ENCODE measurements at places on chromosomes 1 and 21.

- DNase-seq = peak; percentile 82
These were observed at the start of gene EGLN1 for GRCh38 chr1:231421971-231422797. EGLN1 (minus strand) TSS chr1:231422287; CDS start chr1:231421888, 399 bp downstream.

DNA sequence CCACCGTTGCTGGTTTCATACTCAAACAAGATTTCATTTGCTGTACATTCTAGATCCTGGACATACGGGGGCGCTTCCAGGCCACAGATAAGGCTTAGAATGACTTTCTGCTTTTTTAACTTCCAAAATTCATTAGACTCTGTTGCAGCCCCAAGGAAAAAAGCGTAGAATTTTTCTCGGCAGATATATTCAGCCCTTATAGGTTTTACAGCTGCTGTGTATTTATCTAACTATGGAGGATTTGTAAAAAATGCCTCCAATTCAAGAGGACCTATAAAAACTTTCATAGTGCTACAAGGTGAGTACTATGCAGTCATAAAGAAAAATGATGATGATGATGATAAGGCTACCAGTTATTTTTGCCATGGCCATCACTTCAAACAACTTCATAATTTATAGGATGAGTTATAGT, 51.6 kb downstream of the SLC30A10 start:
- no peak for DNase-seq

DNA sequence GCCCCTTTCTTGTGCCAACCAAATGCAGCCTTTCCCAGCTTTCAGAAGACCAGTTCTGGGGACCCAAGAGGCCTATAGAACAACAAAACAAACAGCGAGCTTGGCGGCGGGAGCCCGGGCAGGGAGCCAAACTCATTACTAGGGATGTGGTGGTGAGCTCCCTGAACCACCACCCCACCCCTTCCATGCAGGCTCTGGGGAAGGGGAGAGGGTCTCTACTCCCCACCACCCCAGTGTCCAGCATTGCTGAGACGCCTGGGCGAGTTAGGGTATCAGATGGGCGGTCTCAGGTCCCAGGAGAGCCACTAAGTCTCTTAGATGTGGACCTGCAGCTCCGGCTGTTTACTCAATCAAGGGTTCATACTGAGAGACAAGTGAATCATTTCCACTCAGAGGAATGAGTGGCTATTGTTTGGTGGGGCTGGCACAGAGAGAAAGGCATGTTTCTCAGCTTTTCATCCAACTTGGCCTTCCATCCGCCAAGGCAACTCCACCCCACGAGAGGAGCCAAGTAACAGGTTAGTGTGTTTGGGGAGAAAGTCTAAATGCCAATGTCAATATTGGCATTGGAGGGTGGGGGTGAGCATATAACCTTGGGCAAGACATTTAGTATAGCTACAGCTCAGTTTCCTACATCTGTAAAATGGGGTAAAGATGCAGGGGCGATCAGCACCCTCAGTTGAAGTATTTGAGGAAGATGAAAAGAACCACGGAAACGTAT, 40.9 kb downstream of the PLXNA2 start:
- DNase-seq = no peak

GRCh38 chr1:179591253-179591591, 410 bp upstream of the TDRD5 start:
- DNase-seq = no peak

- DNase-seq = no peak
These were observed 377.5 kb downstream of the LMO4 start for GRCh38 chr1:87706203-87706602.

DNA sequence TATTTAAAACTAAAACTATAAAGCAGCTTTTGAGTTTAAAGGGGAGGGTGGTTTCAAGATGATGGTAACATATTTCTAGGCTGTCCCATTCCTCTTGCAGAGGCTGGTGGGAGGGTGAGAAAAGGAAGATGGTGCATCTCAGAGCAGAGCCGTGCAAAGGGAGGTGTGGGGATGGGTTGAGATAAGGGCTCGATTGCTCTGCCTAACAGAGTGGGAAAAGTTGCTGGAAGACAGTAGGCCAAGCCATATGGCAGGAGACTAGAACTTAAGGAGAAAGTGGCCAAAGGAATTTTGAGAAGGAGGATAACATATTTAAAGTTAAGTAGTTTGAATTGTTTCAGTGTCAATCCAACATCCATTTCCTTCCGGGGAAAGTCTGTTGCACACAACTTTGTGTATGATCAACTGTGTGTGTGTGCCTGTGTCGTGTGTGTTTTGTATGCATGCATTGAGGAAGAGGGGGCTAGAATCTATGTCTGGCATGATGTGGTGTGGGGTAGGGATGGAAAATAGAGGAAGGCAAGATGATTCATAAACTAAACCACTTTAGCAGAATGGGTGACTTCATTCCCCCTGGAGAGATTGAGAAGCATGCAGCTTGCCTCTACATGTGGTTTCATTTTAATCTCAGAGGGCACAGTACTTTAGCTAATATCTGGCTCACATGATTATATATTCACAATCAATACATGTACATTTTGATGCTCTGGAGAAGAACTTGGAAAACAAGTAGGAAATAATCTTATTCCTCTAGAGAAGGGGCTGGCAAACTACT, 145.0 kb upstream of the DNAH14 start:
- no peak for DNase-seq

- DNase-seq = no peak
These were observed 53.5 kb downstream of the LGR6 start for GRCh38 chr1:202247104-202247503.

GRCh38 chr21:36813052-36813451, 114.1 kb downstream of the SIM2 start:
- no peak for DNase-seq

DNA sequence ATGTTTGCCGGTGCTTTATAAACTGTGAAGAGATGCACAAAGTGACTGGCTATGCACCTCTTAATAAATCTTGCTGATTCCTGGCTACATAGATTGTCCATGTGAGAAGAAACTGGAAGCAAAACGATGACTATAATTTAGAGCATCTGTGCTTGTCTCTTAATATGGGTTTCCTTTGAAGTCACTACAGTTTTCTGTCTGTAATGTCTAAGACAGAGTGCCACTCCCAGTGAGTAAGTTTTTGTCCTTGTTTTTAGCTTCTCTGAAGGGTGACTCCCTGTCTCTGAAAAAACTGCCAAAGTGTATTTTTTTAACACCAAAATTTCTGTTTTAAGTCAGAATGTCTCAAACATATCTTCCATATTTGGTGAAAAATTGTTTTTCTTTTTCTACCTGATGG, 175.1 kb downstream of the FASLG start:
- DNase-seq = no peak

DNA sequence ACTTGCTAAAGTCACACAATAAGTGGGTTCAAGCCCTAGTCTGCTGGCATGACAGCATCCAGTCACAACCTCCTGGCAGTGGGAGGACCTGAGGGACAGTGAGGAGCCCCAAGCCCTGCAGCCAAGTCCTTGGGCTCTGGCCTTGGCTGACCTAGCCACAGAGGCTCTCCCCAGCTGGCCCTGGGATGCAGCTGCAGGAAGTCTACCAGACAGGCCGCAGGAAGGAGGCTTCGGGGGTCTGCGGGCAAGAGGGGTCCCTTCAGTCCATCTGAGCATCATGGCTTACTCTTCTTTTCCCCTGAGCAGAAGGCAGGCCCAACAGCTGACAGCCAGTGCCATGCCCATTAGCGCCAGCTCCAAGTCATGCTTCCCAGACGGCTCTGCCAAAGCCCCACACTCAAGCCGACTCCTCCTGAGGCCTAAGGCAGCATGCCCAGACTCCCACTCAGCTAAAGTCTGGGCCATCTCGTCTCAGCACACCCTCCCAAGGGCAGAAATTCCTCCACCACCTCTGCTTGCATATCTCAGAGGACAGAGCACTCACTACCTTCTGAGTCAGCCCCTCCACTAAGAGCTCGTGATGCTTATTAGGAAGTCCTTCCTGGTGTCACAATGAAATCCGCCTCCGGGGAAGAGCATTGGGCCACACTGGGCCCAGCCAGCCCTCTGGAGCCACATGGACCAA, 20.1 kb downstream of the SLC1A7 start:
- DNase-seq = no peak

- peak; percentile 55 for DNase-seq
These were observed 33.5 kb upstream of the IL19 start for GRCh38 chr1:206736878-206737728.

DNA sequence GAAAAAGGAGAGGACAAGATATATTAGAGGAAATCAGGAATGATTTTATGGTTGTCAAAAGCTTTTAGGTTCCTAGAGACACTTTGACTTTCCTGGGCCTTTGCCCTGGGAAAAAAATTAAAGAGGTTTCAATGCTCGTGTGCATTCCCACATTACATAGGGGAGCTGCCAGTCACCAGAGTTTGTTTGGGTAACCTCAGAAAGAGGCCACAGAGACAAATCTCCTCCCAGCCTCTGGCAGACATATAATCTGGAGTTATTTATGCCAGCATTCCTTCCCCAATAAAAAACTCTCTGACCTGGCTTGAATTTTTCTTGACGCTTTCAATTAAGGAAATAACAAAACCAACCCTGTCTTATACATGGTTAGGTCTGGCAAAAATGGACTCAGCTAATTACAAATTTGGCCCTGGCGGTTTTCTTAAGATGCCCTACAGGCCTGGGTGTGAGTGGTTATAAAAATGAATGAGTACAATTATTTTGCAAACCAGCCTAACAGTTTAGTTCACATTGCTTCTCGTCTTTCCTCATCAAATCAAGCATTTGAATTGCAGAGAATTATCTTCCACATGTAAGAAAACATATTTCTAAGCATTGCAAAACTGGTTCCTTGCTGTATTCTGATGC, 63.7 kb downstream of the WLS start:
- no peak for DNase-seq

DNA sequence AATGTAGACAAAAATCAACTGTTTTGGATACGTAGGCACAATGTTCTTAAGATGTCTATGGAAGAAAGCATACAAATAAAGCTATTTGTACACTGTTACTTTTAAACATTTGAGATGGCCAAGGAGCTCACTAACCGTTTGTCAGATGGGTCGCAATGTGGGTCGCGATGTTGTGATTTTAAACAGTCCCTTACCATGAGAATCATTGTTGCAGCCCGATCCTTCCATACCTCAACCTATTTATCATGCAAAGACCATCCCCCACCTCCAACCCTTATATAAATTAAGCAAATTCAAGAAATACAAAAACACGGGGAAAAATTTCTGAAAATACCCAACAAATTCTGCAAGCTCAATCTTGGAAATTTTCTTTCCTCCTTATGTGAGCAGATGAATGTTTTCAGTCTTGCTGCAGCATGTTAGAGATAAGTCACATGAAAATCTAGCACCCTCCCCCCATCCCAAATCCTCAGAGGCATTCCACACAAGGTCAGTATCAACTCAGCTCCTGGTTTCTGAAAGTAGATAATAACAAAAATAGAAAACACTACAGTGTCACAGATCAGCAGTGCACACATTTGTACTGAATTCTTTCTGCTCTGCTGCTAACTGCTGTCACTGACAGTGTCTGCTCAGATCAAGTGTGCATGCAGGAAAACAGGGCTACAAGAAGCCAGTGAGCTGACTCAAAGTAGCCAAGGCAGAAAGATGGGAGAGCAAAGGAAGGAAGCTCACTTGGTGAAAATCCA, 92.9 kb upstream of the TTC39A start:
- DNase-seq = no peak
